NCI-H2029 (cell line): ENCODE measurements at places on chromosomes 16 and 17.

DNA sequence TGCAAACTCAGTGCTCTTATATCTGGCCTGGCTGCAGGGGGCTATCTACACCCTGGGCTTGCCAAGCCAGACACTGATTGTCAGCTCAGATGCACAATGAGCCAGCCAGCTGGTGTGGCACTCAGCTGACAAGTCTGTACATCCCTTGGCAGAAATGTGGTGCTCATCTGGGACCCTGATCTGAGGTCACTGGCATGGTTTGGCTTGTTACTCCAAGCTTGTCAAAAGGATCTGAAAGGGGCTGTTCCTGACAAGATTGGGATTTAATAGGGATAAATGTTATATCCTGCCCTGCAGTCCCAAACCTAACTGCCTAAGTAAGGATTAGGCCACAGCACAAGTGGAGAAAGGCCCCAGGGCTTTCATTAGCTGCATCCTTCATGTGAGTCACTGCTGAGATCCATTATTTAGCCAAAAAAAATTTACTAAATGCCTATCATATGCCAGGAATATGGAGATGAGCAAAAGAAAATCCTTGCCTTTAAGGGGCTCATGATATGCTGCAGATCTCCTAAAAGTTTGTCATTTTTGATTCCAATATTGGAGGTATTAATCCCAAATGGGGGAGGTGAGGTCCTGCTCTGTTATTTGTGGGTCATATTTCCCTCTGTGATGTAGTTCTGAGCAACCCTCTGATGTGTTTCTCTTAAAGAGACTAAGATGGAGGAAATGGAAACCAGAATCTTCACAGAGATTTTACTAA, 6.3 kb downstream of the SLC6A2 start:
- no peak for DNase-seq

GRCh38 chr16:50093607-50094539, 28.1 kb downstream of the HEATR3 start:
- DNase-seq, result no peak

- DNase-seq, result no peak
Observed at GRCh38 chr17:43857141-43857540, 10.2 kb downstream of the CD300LG start.

DNA sequence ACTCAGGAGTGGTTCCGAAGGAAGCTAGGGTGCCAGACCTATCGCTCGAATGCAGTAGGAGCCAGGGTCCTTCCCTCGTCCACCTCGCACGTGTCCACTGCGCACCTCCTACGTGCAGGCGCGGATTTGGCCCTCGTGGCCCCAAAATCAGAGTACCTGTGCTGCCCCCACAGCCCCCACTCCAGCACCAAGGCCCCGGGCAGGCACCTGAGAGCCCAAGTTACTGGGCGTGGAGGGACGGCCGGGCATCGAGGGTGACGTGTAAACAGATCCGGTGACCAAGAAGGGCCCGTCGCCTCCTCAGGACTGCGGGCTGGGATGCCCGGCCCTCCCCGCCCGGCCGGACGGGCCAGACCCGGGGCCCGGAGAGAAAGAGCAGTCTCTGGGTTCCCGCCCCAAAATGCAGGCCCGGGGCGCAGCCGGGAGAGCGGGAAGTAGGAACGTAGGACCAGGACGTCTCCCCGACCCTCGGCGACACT, 492 bp downstream of the SLC25A39 start:
- DNase-seq, result no peak

- DNase-seq, result no peak
Observed at GRCh38 chr17:53543472-53543871, 279.3 kb upstream of the KIF2B start.

- DNase-seq, result no peak
Observed at GRCh38 chr17:36611345-36612072, 10.1 kb downstream of the MRM1 start.

DNA sequence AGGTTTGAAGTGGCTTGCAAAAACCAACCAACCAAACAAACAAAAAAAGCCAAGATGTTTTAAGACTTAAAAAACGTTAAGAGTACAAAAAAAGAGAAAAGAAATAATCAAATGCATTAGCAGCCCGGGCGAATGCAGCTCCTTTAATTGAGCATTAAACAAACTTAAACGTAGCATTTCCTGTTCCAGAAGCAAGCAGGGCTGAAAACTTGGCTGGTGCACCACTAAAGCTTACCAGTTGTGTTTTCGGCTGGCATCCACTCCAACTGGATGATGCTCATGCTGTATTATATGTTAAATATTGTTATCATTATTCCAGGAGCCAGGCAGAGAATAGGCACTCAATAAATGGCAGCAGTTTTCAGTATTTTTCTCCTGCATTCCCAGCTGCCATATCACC, 45.1 kb downstream of the IRX6 start:
- no peak for DNase-seq

DNA sequence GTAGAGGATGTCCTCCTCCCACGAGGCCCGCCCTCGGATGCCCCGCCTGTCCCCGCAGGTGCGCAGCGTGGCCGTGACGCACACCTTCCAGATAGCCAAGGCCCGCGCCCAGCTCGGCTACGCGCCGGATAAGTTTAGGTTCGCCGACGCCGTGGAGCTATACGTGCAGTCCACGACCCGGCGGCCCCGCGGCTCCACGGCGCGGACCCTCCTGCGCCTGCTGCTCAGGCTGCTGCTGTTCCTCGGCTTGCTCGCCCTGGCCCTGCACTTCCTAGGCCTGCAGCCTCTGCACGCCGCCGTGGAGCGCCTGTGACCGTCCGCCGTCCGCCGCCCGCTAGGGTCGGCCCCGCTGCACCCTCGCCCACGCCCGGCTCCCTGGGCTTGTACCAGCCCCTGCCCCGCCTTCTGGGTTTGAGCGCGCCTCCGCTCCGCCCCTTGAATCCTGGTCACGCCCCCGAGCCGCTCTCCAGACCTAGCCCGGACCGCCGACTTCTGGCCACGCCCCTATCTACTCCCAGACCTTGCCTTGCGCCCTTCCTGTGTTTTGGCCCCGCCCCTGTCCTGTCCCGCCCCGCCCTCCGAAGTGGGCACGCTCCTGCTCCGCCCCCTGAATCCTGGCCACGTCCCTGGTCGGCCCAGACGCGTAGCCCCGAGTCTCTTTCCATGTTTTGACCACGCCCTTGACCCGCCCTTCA, 15.8 kb upstream of the EEF2K start:
- DNase-seq, result peak; percentile 99

DNA sequence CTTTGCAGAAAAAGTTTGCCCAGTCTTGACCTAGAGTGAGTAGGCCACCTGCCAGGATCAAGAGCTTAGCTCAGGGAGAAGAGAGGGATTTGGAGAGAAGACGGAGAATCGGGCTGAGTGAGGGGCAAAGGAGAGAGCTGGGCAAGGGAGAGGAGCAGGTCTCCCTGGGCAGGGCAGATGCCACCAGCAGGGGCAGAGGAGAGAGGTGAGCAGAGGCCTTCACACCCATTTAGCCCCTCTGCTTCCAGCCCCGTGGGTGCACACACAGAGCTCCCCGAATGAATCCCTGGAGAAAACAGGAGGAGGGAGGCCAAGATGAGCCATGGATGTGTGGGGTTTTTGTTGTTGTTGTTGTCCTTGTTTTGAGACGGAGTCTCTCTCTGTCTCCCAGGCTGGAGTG, 29.2 kb downstream of the TBX4 start:
- DNase-seq, result no peak
